HFF-Myc (cell line): ENCODE measurements at places on chromosomes 7 and 10.

GRCh38 chr7:77351539-77352004 lies 64.6 kb downstream of the GSAP start:
- no peak for DNase-seq

- DNase-seq: no peak
Observed at GRCh38 chr7:12146813-12147212, 64.3 kb upstream of the TMEM106B start.

- no peak for DNase-seq
Observed at GRCh38 chr7:129882531-129882930, 70.2 kb downstream of the UBE2H start.

DNA sequence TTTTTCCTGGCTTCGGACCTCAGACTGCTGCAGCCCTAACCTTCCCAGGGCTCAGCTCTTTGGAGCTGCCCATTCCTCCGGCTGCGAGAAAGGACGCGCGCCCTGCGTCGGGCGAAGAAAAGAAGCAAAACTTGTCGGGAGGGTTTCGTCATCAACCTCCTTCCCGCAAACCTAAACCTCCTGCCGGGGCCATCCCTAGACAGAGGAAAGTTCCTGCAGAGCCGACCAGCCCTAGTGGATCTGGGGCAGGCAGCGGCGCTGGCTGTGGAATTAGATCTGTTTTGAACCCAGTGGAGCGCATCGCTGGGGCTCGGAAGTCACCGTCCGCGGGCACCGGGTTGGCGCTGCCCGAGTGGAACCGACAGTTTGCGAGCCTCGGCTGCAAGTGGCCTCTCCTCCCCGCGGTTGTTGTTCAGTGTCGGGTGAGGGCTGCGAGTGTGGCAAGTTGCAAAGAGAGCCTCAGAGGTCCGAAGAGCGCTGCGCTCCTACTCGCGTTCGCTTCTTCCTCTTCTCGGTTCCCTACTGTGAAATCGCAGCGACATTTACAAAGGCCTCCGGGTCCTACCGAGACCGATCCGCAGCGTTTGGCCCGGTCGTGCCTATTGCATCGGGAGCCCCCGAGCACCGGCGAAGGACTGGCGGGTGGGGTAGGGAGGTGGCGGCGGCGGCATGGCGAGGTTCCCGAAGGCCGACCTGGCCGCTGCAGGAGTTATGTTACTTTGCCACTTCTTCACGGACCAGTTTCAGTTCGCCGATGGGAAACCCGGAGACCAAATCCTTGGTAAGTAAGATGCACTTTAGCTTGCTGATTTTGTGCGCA lies at the start of gene PLXDC2:
TSS of gene PLXDC2 (plus strand) at position 22 of the 820 bp plus-strand sequence.
- no peak for DNase-seq

GRCh38 chr7:12712236-12712635 lies 24.8 kb downstream of the ARL4A start:
- DNase-seq: no peak
